ENCODE measurements at places on chromosomes 1 and 21.

- no peak for DNase-seq
Observed at GRCh38 chr1:7912145-7912544, 28.5 kb downstream of the TNFRSF9 start.

DNA sequence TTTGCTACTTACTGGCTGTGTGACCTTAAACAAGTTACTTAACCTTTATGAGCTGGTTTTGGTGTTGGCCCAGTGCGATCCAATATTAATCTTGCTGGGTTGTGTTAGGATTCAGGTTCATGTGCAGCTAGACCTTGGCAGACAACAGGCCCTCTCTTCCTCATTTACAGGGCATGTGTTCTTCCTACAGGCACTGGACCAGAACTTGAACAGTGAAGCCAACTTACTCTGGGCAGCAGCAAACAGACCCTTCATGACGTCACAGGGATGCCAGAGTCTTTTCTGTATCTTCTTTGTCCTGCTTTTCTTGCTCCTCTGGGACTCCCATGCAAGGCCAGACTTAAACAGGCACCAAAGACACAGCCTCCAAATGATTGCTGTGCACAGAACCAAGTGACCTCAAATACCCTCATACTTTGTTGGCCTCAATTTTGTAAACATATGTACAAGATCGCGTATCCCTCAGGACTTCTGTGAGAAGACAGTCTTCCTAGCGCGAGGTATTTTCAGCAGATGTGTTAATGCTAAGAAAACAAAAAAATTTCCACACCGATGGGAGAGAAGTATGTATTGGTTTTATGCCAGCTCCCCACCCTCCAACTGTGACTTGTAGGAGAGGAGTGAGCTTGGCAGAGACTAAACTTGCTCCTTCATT, 73.7 kb downstream of the URB2 start:
- no peak for DNase-seq

- no peak for DNase-seq
Observed at GRCh38 chr1:52899445-52899894, 22.1 kb downstream of the ECHDC2 start.

GRCh38 chr1:87410776-87411480, 82.2 kb downstream of the LMO4 start:
- no peak for DNase-seq

GRCh38 chr1:40039245-40039756, 1.2 kb upstream of the CAP1 start:
- no peak for DNase-seq

DNA sequence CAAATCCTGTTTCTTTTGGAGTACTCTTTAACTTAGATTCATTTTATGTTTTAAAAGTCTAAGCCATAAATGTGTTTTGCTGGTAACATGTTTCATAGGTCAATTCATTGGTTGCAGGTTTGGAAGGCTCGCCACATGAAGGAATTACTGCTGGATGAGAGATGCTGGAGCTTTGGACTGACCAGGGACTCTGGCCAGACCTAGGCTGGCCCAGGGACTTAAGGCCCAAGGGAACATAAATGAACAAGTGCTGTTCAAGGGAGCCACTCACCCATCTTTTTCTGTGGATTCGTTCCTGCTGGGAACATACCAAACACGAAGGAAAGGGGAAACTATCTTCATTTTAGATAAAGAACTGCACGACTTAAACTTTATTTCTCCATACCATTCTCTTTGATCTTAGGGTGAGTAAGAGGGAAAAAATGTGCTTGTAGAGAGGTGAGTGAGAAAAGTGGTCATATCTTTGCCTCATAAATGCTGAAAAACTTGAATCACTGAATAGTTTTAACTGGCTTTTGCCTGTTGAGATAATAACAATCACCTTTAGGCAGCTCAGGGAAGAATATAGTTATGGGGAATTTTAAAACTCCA, 15.3 kb upstream of the SHCBP1L start:
- no peak for DNase-seq

- no peak for DNase-seq
Observed at GRCh38 chr1:20538760-20539551, 13.4 kb upstream of the FAM43B start.

GRCh38 chr1:45840704-45841103, 37.3 kb downstream of the MAST2 start:
- DNase-seq = peak; percentile 35

DNA sequence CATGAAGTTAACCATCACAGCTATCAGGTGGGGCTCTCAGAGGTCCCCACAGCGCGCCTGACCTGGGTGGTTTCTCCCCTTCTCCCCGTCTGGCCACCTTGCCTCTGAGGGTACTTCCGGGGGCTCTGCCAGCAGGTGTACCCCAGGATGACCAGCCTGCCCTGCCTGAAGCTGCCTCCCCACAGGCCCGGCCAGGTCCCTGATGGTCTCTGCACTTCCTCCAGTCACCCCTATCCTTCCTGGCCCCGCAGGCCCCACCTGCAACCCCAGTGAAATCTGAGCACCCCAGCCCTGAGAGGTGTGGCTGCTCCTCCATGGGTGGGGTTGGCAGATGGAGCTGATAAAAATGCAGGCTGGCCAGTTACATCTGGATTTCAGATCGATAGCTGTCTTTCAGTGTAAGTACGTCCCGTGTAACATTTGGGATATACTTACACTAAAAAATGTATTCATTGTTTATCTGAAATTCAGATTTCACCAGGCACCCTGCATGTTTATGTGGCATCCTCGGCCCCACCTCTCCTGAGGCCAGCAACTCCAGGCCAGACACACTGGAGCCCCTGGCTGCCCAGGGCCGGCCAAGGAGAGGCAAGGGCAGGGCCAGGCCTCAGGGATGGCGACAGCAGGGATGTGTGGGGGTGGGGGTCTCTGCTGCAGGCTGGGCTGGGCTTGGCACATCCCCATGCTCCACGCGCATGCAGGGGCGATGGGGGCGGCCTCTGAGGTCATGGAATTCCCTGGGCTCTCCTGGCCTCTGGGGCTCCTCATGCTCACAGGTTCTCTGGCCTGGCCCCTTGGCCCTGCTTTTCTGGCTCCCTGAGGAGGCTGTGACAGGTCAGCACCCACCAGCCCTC, 25.1 kb downstream of the LRRC3 start:
- DNase-seq = no peak

DNA sequence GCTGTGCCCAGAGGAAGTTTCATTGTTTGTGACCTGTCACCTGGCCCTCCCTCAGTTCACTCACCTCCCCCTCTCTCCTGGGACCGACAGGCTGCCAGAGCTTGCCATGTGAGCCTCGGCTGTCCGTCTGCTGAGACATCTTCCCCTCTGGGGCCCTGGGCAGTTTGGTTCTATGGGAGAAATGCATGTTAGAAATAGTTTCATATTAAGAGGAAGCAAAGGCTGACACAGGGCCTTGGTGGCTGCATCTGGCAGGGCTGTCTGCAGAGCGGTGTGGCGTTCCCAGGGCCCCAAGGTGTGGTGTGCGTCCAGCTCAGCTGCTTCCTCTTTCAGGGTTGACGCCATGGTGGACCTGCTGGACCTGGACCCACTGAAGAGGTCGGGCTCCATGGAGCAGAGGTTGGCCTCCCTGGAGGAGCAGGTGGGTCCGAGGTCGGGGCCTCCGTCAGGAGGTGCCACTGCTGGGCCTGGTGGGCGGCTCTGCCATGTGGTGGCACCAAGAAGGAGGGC, 31.9 kb upstream of the LRRC3 start:
- no peak for DNase-seq

DNA sequence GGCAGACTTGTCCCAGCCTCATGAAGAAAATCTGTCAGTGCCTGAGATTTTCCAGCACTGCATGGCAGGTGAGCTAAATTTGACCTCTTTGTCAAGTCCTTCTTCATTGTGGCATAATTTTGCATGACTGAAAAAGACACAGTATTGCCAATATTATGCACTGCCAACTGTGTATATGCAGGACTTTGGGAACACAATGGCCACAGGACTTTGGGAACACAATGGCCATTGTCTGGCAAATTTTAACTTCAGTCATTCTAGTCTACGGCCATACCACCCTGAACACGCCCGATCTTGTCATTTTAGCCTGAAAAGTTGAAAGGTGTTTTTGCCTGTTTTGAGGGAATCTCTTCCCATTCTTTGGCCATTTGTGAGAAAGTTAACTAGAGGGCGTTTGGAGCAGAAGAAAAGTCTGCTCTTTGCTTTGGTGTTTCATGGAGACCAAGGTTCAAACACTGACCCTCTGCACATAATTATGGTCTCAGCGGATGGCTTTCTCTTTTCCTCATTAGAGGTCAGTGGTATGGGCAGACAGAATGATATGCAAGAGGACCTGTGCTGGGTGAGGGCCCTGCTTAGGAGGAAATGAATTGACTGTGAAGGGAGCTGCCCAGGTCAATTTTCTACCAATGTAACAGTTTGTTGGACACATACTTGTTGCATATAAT, 72.4 kb upstream of the NEK7 start:
- no peak for DNase-seq

- no peak for DNase-seq
Observed at GRCh38 chr1:171595324-171595723, 26.7 kb upstream of the MYOCOS start.

GRCh38 chr1:44236490-44237272, 23.4 kb downstream of the DMAP1 start:
- peak; percentile 38 for DNase-seq

DNA sequence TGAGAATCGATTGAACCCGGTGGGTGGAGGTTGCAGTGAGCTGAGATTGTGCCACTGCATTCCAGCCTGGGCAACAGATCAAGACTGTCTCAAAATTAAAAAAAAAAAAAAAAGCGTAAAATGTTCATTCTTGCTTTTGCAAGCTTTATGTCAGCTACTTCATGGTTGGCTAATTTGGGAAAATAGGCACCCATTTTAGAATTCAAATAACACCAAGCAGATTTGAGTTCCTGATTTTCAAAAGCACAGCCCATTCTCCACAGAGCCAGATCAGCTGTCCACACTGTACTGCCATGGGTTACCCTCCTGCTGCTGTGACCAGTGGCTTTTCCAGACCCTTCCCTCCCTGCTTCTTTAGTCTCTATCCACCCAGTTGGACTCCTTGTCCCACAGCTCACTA, 4.4 kb downstream of the THEM5 start:
- DNase-seq = no peak

DNA sequence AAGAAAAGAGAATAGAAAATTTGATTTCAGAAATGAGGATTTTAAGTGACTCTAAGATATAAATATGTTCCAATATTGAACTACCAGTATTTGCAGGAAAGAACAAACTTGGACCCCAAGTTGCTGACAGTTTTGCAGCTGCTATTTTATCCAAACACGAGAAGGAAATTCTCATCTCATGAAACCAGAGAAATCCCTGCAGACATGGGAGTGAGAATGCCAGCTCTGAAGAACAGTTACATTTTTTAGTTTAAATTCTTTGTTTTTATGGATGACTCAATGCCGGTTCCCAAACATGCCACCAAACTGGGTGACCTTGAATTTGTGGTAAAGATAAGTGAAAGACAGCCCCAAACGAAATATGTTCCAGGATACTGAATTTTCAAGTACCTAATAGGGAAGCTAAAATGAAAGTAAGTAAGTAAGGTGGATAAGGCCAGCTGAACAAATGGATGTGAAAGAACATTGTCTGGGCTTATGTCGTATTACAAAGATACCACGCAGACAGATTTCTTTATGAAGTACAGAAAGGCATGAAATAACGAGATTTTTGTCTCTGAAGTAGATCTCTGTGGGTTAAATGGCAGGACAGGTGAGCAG, 19.9 kb downstream of the TLR5 start:
- DNase-seq = no peak

- no peak for DNase-seq
Observed at GRCh38 chr1:77040826-77041225, 173.5 kb downstream of the ST6GALNAC5 start.

GRCh38 chr1:94105957-94106529, 14.9 kb downstream of the ABCA4 start:
- no peak for DNase-seq

DNA sequence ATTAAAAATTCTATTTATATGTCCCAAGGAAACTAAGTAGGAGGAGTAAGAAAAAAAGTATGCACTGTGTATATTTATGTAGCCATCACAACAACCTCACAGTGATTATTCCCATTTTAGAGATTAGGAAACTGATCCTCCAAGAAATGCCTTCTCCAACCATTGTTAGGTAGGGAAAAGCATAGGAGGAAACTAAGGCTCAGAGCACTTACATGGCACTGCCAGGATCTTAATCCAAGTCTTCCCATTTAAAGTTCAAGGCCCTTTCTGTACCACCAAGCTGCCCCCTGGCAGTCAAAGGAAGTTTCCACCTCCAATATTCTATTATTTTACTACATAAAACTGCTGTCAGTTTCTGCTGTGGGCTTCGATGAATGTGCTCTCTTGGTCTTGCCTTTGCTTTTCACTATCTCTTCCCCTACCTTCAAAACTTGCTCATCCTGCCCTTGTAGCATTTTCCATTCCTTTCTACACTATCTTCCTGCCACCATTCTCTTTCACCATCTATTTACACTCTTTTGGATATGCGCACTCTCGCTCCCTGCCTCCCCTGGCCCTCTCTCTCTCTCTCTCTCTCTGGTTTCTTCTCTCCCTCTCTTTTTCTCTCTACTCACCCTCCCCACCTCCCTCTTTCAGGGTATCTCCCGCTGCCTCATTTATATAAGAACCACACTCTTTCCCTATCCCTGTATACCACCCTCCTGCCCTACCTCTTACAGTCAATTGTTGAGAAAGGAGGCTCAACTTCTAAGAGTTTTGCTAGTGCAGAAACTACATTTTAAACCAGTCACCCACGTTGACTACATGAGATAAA, 34.0 kb downstream of the PUM1 start:
- no peak for DNase-seq

- no peak for DNase-seq
Observed at GRCh38 chr1:226519716-226520598, 28.6 kb upstream of the STUM start.

GRCh38 chr1:153231363-153231762, 14.0 kb downstream of the PRR9 start:
- no peak for DNase-seq

GRCh38 chr1:235614442-235614954, 35.1 kb downstream of the GNG4 start:
- no peak for DNase-seq

DNA sequence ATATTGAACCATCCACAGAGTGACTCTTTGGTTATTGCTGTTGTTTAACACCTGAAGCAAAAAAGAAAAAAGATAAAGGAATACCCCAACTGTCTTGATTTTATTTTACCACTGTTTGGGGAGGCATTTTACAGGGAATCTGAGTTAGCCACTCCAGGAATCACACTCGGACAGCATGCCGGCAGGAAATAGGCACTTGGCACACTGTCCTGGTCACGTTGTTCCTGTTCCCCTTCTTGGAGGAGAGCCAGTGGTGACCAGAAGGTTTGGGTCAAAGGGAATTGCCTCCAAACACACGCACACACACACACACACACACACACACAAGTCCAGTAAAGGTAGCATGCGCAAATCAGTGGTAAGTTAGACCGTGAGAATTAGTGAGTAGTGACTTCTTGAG, 13.8 kb downstream of the RGS4 start:
- no peak for DNase-seq

DNA sequence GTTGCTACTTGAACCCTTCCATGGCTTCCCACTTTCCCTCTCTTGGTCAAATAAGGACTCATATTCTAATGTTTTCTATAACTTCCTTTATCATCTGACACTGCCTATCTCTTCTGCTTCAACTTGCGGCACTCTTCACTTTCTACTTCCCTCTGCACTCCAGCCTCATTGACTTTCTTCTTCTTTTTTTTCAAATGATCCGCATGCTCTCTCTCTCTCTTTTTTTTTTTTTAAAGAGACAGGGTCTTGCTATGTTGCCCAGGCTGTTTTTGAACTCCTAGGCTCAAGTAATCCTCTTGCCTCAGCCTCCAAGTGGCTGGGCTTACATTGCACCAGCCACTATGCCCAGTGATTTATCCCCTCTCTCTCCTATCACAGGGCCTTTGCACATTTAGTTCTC, 7.3 kb upstream of the IL10 start:
- DNase-seq = no peak

Data from hematopoietic multipotent progenitor cell treated with erythropoietin and hydrocortisone succinate and interleukin-3 and kit ligand, for 17 days (in vitro differentiated cells).